Type B pancreatic cell (in vitro differentiated cells): ENCODE measurements at places on chromosomes 13 and 19.

DNA sequence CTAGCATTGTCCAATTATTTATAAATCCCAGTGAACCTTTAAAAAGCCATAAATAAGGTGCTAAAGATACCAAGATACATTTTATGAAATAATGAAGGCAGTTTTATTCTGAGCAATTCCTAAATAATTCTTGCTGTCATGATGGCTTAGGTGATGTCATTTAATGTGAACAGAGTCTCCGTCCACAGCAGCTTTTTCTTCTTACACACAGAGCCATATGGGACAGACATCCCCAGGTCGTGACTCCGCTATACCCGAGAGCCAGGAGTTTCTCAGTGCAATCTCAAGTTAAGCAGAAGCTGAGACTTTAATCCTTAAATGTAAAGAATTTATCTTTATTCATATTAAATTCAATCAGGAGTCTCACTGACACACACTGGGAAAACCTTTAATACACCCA, 29.7 kb downstream of the EFNB2 start:
- DNase-seq = no peak

GRCh38 chr13:44523146-44524015, 52.7 kb downstream of the TSC22D1 start:
- DNase-seq = no peak

DNA sequence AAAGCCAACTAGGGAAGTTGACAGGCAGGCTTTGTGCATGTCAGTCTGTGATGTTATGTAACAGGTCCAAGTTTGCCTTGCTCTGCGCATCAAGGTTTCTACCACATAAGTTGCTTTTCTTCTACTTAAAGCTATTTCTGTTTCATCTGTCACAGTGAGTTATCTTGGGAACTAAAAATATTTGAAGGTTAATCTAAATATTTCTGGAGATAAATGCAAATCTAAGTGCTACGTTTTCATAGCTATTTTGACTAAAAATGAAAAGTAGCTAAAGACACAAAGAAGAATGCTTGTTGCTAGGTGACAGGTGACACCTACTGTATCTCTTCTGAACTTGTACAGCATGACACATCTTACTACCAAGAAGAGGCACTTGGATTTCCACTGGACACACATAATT, 135.6 kb downstream of the KLF12 start:
- DNase-seq = no peak

DNA sequence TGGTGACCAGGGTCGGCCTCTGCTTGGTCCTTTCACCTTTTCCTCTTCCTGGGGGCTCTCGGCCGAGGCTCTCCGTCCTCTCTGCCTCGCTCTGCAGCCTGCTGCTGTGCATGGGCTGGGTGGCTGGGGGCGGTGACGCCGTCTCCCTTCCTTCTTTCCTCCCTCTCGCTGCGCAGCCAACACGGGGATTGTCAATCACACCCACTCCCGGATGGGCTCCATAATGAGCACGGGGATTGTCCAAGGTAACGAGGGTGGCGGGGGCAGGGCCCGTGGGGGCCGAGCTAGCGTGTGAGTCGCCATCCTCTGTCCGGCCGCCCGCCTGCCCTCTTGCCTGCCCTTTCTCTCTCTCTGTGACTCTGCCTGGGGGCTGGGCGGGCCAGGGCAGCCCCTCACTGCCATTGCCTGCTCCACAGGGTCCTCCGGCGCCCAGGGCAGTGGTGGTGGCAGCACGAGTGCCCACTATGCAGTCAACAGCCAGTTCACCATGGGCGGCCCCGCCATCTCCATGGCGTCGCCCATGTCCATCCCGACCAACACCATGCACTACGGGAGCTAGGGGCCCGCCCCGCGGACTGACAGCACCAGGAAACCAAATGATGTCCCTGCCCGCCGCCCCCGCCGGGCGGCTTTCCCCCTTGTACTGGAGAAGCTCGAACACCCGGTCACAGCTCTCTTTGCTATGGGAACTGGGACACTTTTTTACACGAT, 7.1 kb downstream of the YIPF2 start:
- DNase-seq = no peak

GRCh38 chr13:51347099-51347498, 7.6 kb downstream of the SERPINE3 start:
- DNase-seq = no peak

DNA sequence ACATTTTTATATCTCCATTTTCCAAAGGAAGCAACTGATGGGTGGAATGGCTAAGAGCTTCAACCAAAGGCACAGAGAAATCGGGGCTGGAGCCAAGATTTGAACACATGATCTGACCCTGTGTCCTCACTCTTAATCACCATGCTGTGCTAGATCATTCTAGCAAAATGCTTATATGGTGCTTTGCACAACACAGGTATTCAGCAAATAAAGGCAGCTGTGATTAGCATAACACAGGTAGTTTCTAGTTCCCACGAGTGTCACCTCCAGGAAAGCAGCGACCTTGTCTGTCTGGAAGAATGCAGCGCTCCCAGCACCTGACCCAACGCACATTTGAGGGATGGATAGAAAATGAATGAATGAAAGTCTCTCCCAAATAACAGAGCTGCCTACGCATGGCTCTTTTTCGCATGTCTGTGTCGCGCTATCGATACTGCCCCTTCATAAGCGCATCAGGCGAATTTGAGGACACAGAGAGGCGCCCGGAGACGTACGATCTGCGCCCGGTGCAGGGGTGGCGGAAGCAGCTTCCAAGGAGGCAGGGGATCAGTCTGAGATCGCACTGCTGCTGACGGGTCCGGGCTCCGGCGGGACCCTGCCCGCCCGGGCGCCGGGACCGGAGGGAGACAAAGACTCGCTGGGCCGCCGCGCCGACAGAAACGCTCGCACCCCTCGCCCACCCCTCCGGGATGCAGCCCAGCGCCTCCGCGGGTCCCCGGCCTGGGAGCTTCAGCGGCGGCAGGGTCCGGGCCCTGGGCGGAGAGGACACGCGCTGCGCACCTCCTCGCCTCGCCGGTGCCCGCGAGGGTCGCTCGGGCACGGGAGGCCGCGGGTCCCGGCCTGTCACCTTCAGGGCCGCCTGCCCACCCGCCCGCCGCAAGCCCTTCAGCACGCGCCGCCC, 609 bp downstream of the EPS15L1 start:
- DNase-seq = peak; percentile 74

DNA sequence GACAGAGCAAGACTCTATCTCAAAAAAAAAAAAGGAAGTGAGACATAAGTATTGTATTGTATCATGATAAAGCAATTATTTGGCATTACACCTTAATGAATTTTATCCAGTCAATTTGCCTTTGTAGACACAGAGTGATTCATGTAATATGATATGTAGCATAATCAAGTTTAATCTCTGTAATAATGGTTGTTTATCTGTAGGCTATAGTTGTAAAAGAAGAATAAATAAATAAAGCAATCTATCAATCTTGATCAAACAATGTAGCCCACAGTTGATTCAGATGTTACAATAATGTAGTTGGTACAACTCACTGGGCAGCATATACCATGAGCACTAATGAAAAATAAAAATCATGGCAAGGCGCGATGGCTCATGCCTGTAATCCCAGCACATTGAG, 28.5 kb upstream of the CEACAM20 start:
- no peak for DNase-seq

- no peak for DNase-seq
Measured at GRCh38 chr13:36282821-36283432, 14.7 kb downstream of the CCDC169 start.

DNA sequence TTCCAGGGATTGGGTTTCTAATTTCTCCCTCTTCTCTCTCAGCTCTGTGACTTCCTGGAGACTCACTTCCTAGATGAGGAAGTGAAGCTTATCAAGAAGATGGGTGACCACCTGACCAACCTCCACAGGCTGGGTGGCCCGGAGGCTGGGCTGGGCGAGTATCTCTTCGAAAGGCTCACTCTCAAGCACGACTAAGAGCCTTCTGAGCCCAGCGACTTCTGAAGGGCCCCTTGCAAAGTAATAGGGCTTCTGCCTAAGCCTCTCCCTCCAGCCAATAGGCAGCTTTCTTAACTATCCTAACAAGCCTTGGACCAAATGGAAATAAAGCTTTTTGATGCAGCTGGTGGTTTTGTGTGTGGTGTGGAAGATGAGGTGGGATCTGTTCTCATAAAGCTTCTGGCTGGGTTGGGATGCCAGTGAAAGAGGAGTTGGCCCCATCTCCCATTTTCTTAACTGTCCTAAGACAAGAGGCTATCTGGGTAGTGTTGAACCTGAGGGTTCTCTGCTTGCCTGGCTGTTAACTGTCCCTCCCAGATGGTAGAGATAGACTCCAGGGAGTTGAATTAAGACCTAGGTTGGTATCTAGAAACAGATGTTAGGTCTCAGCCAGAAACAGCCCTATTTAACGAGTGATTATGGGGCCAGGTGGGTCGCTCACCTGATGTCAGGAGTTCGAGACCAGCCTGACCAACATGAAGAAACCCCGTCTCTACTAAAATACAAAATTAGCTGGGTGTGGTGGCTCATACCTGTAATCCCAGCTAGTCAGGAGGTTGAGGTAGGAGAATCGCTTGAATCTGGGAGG, 1.6 kb downstream of the FTL start:
- DNase-seq = no peak
